Left cardiac atrium (tissue), 4 donors: ENCODE measurements at places on chromosomes 5 and 9. TPM values are rescaled to one million over a fixed set of nuclear protein-coding genes. Genes with fewer than 3 reads are reported as not detected.

Gene PFN3
- not detected for total RNA-seq

Gene SLC28A3
- total RNA-seq: 0.63 TPM

Gene SLC6A3
- total RNA-seq: 0.06 TPM

Gene CER1
- not detected for total RNA-seq

Gene MLANA
- total RNA-seq: not detected

Gene SLIT3
- total RNA-seq: 117 TPM

Gene LIX1
- 0.16 TPM for total RNA-seq

Gene TAF11L2
- total RNA-seq: not detected

Gene ARID3C
- total RNA-seq: not detected

Gene CARTPT
- not detected for total RNA-seq

Gene PBX3
- total RNA-seq: 54.8 TPM

Gene PCDHB11
- 1.8 TPM for total RNA-seq

Gene NTRK2
- 20.6 TPM for total RNA-seq

Gene ADAMTS13
- total RNA-seq: 2.0 TPM

Gene PCDHAC2
- 2.9 TPM for total RNA-seq

Gene ZNF367
- total RNA-seq: 2.2 TPM

Gene IFNB1
- total RNA-seq: not detected

Gene C9
- total RNA-seq: not detected

Gene CAMK2A
- total RNA-seq: 10.8 TPM
